ENCODE measurements at places on chromosomes 5 and 9.

- no peak for DNase-seq
Measured at GRCh38 chr9:129624168-129624759, 1.7 kb upstream of the NTMT1 start.

GRCh38 chr9:88949425-88949824, 41.8 kb upstream of the S1PR3 start:
- no peak for DNase-seq

- DNase-seq, result no peak
Measured at GRCh38 chr9:110112792-110113191, 95.2 kb downstream of the C9orf152 start.

- no peak for DNase-seq
Measured at GRCh38 chr5:33781286-33781685, 110.5 kb downstream of the ADAMTS12 start.

- DNase-seq, result no peak
Measured at GRCh38 chr9:13158986-13159385, 120.5 kb downstream of the MPDZ start.

DNA sequence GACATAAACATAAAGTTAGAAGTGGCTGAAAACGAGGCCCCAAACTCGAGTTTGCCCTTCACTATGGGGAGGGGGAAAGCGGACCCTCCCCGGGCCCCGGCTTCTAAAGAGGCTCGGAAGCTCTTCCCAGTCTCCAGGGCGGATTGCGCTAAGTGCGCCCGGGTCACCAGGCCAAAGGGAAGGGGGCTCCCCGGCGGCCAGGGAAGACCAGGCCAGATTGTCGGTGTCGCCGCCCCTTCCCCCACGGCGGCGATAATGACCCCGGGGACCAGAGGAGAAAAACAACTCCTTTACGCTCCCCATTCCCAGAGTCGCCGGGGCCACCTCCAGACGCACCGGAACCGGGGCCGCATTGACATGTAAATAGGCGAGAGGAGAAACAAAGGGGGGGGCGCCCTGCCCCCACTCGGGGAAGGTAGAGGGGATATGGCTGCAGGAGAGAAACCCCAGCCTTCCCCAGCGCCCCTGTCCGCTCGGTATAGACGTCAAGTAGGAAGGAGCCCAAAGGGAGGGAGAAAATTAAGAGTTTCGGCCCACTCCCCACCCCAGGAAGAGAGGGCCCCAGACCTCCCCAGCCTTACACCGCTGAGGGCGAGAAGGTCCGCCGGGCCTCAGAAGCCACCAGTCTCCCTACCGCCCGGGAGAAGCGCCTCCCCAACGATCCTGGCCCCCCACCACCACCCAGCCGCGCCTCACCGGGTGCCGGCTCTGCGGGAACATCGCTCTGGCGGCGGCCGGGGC, 1.7 kb downstream of the TLE1 start:
- DNase-seq, result no peak

DNA sequence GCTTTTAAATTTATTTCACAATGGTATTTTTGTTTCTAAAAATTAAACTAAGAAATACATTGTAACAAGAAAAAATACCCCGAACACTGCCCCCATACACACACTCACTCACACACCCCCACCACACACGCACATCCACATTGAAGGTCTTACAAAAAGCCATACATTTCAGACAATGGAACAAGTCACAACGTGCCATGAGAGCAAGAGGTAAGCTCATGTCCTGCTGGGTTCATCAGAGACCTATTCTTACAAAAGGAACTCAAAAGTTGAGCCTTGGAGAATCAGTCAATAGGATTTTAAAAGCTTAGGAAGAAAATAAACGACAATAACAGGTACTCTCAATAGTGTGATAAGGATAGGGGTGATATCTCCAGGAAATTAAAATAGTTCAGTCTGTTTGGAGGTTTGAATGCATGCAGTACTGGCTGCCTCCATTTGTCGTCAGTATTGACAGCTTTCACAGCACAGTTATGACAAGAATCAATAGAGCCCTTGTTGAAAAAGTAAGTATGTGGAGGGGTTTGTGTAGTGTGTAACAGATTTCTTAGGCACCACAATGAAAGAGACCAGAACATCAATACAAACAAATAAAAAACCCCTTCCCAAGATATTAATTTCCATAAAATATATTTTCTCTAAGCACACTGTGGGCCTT, 1826.2 kb upstream of the CDH6 start:
- DNase-seq, result no peak

- no peak for DNase-seq
Measured at GRCh38 chr5:148809781-148810524, 16.5 kb upstream of the ADRB2 start.

DNA sequence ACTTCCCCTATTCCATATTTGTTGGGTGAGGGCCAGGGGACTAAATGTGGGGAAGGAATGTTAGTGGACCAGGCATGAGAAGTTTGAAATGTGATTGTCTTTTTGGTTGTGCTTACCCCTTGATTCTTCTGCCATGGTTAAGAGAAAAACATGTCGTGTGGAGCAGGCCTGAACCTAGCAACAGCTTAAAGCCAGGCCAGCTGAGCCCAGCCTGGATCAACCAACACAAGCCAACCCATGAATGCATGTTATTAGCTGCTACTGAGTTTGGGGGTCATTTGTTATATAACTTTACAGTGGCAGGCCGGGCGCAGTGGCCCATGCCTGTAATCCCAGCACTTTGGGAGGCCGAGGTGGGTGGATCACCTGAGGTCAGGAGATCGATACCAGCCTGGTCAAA, 52.4 kb upstream of the TRIO start:
- no peak for DNase-seq

DNA sequence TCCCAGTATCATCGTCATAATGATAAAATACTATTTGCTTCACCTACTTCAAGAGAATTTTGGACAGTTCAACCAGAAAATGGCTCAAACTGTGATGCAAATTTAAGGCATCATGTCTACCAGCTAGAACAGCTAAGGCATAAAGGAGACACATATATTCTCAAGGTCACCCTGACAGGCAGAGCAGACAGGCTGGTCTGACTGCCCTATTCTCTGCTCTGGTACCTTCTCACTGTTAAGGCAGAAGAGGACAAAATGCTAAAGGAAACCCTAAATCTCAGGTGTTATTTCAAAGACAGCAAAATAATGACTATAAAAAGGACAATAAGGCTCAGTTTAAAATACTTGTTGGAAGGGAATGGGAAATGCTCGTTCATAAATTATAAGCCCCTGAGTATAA, 87.2 kb downstream of the MRPS27 start:
- no peak for DNase-seq

DNA sequence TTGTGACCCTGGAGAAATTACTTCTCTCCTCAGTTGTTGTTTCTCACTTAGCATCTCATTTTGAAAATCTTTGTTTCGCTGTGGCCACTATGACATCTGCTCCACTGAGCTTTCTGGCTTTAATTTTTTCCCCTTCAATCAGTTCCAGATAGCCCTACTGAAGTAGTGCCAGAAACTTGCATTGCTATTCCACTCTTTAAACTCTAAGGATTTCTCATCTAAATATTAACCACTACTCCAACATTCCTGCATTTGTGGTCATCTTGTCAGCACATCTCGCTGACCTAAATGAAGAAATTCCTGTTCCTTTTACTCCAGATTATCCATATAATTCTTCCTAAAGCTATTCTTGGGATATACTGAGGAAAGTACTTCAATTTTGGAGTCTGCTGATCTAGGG, 15.3 kb upstream of the NOL6 start:
- DNase-seq, result no peak

GRCh38 chr9:18056993-18057369, 417.0 kb upstream of the ADAMTSL1 start:
- no peak for DNase-seq

DNA sequence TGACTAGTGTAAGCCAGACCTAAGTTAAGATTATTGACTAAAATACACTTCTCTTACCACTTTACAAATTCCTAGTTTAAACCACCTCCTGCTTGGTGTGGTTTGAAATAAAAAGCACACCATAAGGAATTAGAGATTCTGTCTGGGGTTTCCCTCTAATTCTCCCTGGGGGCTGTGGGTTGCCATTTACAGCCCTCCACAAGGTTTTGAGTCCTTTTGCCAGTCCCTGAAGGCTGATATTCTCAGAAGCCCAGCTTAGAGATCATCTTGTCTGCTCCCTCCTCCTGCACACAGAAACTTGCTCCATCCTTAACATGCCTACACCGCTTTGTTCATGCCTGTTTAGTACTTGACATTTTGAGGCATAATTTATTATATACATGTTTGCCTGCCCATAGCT, 7.2 kb upstream of the LMNB1 start:
- DNase-seq, result no peak

GRCh38 chr5:74679966-74680365, 5.1 kb upstream of the HEXB start:
- no peak for DNase-seq

- no peak for DNase-seq
Measured at GRCh38 chr5:173926359-173926758, 38.2 kb downstream of the CPEB4 start.

DNA sequence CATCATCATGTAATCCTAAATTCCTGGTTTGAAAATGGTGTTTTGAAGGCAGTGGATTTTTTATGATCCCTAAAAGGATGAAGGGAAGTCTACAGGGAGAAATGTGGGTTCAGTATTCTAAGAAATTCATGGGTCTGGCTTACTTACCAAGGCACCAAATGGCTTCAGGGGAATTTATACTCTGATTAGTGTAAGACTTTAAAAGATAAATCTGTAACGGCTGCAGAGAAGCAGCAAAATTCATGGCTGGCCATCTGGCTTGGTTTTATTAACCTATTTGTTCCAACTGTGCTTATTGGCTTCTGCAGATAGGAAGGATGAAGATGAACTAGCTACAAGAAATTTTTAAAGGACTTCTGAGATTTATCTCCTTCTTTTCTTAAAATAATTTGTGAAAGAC, 222.8 kb downstream of the TENT4A start:
- DNase-seq, result no peak

DNA sequence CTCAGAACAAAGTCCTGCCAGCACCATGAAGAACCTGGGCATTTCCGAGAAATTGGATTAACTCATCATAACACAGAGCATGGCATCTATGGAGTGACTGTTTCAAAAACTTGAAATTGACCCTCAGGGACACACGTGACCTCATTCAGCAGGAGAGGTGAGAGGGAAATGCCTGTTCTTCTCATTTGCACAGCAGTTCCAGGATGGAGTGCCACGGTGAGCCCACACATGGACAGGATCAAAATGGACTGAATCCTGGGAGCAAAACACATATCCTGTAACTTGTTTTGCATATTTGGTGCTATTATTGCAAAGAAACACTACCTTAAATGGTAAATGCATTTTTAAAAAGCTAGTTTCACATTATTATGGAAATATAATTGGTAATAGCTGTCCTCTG, 256.1 kb upstream of the IRX2 start:
- DNase-seq, result no peak

DNA sequence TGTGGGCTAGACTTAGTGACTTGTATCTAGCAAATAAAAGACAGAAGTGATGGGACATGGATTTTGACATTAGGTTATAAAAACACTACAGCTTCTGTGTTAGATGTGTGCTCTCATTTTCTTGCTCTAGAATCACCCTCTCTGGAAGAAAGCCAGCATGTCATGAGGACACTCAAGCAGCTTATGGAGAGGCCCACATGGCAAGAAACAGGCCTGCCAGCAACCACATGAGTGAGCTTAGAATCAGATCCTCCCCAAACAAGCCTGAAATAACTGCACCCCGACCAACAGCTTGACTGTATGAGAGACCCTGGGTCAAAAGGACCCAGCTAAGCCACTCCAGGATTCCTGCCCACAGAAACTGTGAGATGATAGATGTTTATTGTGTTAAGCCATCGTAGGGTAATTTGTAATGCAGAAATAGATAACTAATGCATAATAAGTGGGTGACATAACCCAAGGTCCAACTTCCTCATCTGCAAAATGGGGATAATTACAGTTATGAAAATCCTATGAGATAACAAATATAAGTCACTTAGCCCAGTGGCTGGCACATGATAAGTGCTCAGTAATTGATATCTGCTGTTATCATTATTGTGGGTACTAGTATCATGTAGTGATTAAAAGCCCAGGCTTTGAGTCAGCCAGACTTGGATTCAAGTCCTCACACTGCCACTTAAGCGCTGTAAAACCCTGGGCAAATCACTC, 86.5 kb downstream of the KLHL3 start:
- DNase-seq, result no peak

DNA sequence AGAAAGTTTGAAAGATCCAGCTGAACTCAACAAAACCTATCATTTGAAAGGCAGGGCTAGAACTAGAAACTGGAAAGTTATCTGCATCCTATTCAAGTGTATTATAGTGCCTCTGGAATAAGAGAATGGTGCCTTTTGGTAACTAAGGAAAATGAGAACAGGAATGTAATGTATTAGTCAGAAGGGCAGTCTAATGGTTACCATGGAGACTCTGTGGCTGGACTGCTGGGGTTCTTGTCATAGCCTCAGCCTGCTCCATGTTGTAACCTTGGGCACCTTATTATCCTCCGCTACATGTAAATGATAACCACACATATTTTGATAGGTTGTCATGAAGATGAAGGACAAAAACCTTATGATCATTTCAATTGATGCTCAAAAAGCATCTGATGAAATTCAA, 24.6 kb upstream of the IFNB1 start:
- DNase-seq, result no peak

GRCh38 chr9:20526500-20527319, 95.6 kb downstream of the MLLT3 start:
- no peak for DNase-seq
